ENCODE measurements at places on chromosomes 11 and 22.

DNA sequence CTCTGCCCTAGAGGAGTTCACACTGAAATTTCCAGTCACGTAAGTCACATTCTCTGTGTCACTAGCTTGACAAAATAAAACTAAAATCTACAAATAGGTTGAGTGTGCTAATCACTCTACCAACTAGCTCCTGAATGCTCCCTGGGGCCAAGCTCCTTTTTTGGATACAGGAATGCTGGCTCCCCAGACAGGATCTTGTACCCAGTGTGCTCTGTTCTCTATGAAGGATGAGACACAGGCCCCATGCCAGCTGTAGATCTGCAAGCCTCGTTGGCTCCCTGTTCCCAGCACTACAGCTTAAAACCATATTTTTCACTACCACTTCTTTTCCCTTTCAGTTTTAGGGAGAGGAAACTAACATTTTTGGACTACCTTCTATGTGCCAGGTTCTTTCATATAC, 3.7 kb upstream of the IPO7 start:
- DNase-seq, result no peak

DNA sequence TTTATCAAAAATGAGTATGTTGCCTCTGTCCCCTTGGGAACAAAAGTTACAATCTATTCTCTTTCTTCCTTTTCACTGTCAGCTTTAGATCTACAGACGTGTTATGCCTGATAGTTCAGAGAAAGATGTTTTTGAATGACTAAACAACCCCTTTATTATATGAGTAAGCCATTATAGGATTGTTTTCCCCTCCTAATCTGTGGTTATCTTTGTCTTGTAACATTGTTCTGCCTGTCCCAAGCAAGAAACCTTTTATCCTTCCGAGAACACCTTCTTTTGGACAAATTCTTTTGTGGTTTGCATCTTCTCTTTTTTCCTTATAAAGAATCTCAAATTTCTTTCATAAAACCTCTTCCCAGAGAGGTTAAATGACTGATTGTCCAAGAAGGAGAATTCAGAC, 208.4 kb downstream of the DDX10 start:
- no peak for DNase-seq

GRCh38 chr22:46315976-46316375, 19.3 kb downstream of the GTSE1 start:
- DNase-seq, result no peak

DNA sequence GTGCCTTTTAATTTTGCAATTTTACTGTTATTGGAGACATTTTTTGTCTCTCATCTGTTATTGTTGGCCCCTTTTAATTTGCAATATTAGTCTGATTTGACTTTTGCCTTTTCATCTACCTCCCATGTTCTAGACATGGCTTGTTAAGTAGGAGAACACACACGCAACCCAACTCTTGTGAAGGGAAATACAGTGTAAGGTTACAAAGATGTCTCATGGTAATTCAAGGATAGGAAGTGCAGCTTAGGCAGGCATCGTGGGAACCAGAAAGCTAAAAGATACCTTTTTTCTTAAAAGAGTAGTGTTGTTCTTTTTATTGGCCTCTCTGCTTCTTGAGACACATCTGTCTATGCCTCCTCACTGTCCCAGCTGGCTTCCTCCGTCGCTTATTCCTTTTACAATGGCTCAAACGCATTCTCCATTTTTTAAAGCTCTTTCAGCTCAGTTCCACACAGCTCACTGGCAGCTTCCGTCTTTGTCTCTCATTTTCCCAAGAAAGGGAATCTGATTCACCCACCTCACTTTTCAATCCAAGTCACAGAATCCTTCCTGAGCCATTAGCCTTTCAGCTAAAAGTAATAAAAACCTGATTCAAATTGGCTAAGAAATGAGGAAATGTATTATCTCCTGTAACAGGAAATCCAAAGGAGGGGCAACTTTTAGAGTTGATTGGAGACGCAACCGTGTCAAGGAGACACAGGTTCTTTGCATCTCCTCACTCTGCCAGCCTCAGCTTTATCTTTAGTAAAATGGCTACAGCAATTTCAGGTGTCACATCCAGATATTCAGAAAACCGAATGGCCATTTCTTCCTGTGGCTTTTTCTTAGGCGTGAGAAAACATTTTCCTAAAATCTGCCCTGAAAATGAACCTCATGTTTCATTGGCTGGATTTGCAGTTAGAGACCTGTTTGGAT, 57.2 kb downstream of the SIK2 start:
- no peak for DNase-seq

GRCh38 chr11:74870485-74870884, 78.4 kb downstream of the XRRA1 start:
- no peak for DNase-seq
